Activated effector memory CD4-positive, alpha-beta T cell treated with anti-CD3 and anti-CD28 coated beads, Interleukin-2, amount 50 U/mL, for 16 hours (primary cell): ENCODE measurements at places on chromosomes 1 and 21.

GRCh38 chr1:95982711-95983110 is 738.9 kb upstream of the PTBP2 start:
- DNase-seq: no peak

DNA sequence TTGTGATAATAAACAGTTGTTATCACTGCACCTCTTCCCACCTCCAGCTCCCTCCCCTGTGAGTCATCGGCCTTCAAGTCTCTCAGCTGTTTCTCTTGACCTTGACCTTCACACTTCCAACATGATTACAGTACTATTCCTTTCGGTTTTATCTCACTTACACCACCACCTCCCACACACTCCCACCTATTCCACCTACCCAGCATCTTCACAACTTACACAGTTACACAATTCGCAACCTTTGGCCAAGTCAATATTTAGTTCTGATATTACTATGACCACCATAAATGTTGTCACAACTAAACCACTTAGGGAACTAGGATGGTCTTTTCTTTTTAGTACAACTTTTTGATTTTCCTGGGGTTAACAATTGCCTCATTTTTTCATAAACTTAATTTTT is 60.2 kb downstream of the RIPK4 start:
- no peak for DNase-seq

DNA sequence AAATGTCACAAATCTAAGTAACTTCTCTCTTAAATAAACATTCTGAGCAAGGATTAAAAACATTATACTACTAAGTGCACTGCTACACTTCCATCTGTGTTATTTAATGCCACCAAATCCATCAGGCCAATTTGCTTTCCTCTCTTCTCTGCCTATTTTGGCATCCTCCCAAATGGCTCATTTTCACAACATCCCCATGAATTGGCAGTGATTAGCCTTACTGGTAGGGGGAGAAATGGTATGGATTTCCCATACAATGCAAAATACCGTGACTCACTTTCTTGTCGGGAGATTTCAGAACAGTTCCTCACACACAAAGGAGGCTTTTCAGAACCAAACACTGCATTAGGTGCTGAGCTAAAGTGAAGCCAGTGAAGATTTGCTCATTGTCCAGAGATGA is 195.7 kb downstream of the MIS18A start:
- DNase-seq: no peak

GRCh38 chr1:157862114-157863070 is 20.8 kb upstream of the CD5L start:
- no peak for DNase-seq

DNA sequence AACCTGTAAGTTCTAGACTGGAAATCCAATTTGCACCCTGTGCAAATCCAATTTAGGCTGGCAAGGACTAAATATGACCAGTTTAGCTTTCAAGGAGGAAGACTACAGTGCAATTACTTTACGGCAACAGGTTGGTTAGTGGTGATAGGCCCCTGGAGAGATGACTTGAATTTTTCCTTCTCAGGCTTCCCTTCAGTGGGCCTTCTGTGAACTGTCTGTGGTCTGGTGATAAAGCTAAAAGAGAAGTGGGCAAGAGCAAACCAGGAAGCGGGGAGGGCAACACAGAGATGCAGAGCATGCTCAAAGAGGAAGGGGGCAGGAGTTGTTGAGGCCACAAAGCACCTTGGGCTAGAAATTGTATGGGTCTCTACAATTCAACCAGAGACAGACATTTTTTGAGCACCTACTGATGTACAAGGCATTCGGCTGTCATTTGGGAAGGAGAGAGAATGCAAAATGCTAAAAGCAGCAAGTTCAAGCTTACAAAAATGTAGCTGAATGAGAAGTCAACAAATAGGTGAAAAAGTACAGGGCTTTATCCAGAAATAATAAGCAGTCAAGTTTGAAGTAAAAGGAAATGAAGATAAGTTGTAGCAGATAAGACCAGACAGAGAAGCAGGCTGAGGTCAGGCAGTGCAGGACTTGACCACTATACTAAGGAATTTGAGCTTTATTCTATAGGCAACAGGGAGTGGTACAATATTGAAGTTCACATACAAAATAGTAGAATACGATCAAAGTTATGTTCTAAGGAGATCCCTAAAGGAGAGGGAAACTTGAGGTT is 23.9 kb downstream of the INPP5B start:
- DNase-seq: no peak

DNA sequence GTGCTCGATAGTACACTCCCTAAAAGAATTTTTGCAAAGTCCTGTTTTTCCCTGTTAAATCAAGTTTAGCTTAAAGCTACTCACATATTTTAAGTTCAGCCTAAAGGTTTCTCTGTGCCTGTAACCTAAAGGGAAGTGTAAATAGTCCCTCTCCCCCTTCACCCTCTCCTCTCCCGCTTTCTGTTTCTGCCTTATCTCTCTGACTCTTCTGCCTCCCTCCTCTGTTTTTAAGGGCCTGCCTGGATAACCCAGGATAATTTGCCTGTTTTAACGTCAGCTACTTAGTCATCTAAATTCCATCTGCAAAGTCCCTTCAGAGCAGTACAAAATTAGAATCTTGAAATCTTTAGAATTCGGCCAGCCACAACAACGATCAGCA is 92.6 kb downstream of the NID1 start:
- DNase-seq: no peak
